NCI-H2227 treated with DMSO at 0.1 percent for 48 hours (cell line): ENCODE measurements at places on chromosomes 4 and X.

GRCh38 chr4:106707776-106708463 is 328.2 kb downstream of the DKK2 start:
- DNase-seq = no peak

DNA sequence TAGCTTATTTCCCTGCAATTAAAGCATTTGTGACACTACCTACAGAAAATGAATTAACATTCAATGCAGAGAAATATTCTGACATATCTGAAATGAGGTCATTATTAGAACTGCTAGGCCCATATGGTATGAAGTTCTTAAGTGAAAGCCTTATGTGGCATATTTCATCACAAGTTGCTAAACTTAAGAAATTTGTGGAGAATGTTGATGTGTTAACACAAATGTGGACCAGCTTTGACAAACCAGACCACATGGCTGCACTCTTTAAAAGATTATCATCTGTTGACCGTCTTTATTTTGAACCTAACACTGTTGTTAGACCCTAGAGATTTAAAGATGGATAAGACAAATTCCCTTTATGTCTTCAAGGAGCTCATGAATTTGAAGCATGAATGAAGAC is 1024.1 kb downstream of the RPA4 start:
- no peak for DNase-seq

DNA sequence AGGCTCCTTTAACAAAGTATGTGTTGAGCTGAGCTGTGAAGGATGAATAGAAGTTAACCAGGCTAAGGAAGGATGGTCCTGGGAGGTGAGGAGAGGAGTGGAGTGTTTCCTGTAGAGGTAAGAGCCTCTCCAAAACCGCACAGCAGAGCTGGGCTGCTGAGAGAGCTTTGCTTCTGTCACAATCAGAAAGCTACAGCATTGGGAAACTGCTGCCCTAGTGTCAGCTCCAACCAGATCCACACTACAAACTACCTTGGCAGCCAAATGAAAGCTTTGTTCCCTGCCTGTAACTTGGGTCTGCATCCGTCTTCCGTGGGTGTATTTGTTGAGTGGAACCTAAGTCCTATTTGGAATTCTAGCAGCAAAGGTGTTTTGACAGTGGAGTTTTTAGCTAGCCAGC is 91.8 kb downstream of the REPS2 start:
- DNase-seq = no peak

DNA sequence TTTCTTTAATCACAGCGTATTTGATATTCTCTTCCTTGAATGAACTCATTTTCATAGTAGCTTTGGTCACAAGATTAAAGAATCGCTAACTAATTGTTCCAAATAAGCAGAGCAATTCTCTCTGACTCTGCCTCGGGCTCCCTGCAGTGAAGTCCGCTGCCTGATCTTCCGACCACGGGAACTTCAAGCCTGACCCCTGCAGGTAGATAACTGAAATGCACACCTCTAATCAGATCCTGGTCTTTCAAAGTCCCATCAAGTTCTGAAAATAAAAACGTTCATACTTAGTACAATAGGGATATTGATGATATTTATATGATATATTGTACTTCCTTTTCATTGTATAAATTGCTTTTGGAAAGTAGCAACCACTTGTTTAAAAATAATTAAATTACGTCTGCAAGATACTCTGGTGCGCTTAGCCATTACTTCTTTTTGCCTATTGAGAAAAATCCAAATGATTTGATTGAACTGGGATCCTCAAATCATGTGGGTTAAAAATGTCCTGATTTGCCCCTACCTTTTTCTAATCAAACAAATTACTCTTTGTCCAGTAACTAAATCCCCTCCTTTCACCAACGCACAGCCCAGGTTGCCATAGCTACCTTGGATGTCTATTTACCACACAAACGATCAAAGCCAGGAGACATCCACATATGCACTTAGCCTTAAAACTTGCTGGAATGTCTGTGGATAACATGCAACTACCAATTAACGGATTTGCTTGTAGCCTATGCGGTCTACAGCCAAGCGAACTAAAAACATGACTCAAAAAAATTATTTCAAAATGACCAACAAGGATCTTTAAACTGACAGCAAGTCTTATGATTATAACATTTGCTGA is 4.2 kb downstream of the MID1 start:
- DNase-seq = peak; percentile 35

DNA sequence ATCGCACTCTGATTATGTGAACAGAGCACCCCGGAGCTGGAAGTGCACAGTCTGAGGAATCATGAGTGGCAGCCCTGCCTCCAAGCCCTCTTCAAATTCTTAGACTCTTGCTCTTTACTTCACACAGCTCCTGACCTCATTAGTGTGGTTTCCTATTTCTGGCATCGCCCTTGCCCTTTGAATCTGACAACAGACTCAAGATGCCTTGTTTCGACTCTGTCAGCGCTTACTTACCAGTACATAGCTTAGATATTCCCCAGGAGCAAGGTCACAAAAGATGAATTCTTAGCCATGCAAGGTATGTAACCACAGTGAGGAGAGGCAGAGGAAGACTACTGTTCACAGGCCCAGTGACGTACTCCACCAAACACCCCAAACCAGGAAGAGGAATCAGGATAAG is 167.2 kb downstream of the KDR start:
- no peak for DNase-seq

GRCh38 chr4:76995776-76996175 is 46.2 kb downstream of the SEPTIN11 start:
- DNase-seq = no peak

DNA sequence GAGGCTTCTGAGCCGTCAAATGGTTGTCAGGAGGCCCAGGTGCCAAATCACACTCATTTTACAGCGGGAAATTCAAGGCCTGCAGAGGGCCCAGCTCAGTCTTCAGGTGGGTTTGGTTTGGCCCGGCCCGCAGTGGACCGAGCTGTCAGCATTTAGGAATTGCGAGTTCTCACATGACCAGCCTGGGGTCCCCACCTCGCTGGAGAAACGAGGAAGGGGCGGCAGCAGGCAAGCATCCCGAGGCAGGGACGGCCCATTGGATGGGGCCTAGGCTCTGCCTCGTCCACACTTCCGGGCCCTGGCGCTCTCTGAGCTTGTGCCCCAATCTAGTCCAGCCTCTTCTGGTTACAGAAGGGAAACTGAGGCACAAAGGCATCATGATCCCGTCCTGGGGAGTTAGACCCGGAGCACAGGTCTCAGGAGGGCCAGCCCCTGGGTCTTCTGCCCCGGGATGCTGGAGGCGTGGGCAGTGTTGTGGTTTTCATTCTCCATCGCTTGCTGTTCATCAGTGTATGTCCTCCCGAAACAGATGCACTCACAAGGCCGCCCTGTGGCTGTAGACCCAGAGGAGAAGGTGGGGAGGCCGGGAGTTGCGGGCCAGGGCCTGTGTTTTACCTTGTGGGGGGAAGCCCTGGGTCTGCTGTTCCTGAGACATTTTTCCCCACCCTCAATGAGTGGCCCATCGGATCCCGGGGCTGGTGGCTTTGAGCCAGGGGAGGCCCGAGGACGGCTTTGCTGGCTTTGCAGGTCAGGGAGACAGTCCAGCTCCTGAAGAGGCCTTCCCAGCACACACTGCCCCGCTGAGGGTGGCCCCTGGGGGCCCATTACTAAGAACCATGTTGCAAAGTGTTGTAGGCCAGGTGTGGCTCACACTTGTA is 8.9 kb downstream of the PSAPL1 start:
- no peak for DNase-seq

GRCh38 chr4:119788349-119789266 is 160.0 kb upstream of the PDE5A start:
- no peak for DNase-seq

DNA sequence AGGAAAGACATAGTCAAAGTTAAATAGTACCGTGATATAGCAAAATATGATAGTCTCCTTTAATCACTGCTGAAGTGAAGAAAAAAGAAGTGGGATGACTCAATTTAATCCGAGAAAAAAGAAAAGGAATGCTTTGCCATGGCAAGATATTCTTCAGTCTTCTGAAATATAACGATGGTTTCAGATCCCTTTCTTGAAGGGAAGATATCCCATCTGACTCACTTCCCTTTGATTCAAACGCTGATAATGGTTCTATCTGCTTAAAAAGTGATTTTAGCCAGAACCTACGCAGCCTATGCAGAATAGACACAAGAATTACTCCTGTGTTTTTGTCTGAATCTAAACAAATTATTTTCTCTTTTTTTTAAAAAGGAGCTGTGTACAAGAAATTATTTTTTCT is 68.1 kb upstream of the FTHL17 start:
- no peak for DNase-seq

- no peak for DNase-seq
Measured at GRCh38 chr4:15378062-15378461, 49.8 kb upstream of the C1QTNF7 start.

DNA sequence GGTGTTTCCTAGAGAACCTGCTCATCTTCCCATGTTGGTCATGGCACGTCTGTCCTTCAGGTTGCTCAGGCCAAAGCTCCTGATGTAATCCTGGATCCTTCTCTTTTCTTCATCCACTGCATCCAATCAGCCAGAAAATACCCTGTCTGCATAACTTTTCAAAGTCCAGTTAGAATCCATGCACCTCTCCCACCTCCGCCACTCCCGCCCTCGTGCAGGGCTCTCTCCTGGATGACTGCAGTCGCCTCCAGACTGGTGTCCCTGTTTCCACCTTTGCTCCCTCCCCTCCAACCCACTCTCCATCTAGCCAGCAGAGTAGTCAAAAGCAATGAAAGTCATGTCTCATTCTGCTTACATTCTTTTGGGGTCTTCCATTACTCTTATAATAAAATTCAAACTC is 16.0 kb downstream of the CNGA2 start:
- DNase-seq = no peak

- no peak for DNase-seq
Measured at GRCh38 chr4:68129793-68130192, at the start of gene TMPRSS11F. Gene TMPRSS11F, minus strand, starts transcription at chr4:68129869. Its CDS starts 49 bp downstream, at chr4:68129820.

GRCh38 chrX:24443918-24444317 is 21.2 kb upstream of the PDK3 start:
- DNase-seq = no peak

- DNase-seq = no peak
Measured at GRCh38 chr4:113675731-113676697, 85.5 kb downstream of the CAMK2D start.
